ENCODE measurements at places on chromosomes 1 and 21.

GRCh38 chr1:59704716-59705115 lies 110.0 kb upstream of the HOOK1 start:
- no peak for DNase-seq

- DNase-seq: no peak
Measured at GRCh38 chr1:93322349-93322748, 23.4 kb upstream of the DR1 start.

DNA sequence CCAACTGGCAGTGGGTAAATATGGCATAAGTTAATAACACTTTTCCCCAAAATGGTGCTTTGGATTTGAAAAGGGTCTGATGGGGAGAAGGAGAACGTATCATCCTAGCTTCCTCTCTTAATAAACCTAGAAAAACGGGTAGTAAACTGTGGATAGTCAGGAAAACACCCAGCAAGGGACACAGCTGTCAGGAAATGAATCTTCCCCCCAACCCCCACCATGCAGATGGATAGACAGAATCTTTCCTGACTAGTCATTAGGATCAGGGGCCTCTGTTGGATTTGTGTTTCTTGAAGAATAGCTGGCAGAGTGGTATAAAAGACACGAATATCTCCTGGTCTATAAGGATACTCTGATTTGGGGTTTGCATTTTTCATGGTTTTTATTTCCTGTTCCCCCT lies 22.5 kb upstream of the LAX1 start:
- DNase-seq: peak; percentile 30

- peak; percentile 37 for DNase-seq
Measured at GRCh38 chr1:75996196-75996595, 64.0 kb upstream of the ASB17 start.

DNA sequence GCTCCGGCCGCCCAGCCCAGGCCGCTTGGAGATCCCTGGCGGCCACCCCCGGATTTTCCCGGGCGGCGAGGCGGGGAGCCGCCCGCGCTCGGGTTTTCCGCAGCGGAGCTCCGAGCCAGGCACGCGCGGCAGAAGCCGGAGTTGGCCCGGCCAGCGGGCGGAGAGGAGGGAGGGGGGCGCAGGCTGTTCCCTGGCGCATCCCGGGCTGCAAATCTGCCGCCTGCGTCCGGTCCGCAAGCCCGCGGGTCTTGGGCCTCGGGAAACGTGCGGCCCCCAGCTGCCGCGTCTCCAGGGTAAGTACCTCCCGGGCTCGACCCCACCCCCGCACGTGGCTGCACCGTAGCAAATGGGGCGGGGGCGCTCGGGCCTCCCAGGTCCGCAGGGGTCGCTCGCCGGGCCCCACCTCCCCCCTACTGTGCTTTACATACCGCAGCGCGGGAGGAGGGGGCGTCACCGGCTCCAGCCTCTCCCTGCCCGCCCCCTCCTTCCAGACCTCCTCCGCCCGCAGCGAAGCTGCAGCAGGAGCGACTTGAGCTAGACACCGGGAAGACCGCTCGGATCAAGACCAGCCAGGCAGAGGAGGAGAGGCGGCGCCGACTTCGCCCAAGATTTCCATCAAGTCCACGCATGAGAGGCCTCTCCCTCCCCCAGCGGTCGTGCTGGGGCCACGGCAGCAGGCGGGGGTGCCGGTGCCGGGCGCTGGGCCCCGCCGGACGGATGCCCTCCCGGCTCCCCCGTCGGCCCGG lies 1.6 kb downstream of the TMEM200B start:
- DNase-seq: peak; percentile 53

DNA sequence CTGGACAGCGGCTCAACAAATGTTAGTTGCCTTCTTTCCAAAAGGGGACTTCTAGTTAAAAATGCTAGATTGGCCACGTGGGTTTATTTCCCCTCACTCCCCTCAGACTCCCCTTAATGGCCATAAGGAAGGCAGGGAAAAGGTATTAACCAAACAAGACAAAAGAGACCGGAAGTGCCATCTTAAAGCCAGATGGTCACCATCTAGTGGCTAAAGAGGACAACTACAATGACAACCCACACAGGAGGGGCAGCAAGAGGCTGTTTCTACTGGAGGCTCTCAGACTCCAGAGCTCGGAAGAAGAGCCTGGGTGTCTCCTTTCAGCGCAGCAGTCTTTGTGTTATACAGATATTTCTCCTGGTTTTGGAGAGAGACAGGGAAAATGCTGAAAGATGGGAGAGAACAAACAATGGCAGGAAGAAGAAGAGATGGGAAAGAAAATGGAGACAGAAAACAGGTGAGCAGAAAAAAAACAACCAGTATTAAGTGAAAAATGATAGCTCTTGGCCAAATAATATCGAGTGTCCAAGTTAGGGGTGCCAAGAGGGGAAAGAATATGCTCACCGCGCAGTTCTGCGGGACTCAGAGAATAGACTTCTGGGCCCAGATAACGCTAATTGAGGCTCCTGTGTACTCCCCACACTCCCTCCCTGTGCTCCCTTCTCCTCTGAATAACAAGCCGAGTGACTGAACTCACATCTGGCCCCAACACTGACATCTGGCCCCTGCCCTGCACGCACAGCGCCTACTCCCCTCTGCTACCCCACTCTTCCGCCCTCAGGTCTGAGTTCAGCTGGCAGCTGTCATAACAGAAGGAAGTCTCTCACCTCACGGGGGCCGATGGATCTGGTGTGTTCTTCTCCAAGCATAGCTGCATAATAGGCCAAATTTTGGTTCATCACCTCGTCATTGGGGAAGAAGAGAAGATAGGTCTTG lies 9.6 kb downstream of the P3H1 start:
- DNase-seq: peak; percentile 75

GRCh38 chr21:34840693-34841092 lies 171.9 kb downstream of the CLIC6 start:
- no peak for DNase-seq

DNA sequence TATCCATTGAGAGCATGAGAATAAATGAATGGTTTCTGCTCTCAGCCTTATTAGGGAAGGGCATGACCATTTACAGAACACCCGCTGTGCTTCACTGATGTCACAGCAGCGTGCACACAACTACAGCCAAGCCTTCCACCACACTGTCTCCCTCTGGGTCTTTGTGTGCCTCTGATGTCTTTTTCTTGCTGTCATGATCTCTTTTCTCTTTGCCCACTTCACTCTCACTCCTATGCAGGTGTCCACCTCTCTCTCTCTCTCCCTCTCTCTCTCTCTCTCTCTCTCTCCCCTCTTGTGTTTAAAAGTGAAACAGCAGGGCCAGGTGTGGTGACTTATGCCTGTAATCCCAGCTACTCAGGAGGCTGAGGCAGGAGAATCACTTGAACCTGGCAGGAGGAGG lies 232.5 kb upstream of the JUN start:
- DNase-seq: peak; percentile 40

- DNase-seq: peak; percentile 70
Measured at GRCh38 chr1:108200687-108201051, 526 bp upstream of the SLC25A24 start.

- DNase-seq: peak; percentile 38
Measured at GRCh38 chr1:17441265-17441992, 2.0 kb upstream of the RCC2 start.

DNA sequence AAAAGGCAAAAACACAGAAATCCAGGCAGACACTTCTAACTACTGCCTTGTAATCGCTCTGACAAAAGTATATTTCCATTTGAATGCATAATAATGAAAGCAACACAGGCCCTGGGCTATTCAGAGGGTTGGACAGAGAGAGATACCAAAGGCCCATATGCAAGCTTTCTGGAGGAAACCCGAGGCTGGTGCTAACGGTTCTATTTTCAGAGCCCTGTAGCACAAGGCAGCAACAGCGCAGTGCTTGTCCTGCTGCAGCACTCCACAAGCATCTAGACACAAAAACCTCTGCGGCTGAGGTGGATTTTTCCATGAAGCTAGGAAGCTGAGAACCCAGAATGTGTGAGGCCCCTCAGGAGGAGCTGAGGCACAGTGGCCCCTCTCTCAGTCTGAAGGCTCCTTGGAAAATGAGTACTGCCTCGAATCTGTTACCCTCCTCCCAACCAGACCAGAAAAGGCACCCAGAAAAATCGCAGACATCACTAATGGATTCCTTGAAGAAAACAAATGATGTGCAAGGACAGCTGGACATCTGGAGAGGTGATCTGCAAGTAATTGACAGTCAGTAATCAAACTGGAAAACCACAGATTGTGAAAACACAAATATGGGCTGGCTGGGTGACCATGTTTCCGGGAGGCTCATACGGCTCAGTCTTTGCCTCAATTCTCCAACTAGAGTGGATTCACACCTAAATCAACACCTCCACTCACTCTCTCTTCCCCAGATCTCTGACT lies 54.0 kb downstream of the COLGALT2 start:
- peak; percentile 41 for DNase-seq

- DNase-seq: no peak
Measured at GRCh38 chr1:147272042-147272441, 29.6 kb downstream of the CHD1L start.

DNA sequence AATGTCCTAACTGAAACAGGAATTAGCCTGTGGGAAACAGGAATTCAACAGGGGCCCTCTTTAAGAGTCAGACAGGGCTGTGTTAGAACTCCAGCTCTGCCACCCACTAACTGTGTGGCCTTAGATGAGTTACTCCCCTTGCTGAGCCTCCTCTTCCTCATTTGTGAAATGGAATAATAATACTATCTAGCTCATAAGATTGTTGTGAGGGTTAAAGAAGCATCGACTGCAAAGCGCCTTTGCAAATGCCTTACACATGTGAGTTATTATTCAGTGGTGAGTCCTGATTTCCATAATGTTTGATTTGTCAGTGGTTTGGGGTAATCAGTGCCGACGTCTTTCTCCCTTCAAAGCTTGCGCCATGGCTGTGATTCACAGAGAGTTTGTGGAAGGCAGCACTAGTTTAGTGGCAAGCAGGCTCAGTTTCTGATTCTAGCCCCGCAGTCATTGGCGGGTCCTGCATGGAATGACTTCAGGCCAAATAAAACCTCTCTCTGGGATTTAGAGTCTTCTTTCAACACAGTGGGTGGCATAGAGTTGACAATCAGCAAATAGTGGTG lies 388.5 kb downstream of the PLPP3 start:
- DNase-seq: peak; percentile 72

DNA sequence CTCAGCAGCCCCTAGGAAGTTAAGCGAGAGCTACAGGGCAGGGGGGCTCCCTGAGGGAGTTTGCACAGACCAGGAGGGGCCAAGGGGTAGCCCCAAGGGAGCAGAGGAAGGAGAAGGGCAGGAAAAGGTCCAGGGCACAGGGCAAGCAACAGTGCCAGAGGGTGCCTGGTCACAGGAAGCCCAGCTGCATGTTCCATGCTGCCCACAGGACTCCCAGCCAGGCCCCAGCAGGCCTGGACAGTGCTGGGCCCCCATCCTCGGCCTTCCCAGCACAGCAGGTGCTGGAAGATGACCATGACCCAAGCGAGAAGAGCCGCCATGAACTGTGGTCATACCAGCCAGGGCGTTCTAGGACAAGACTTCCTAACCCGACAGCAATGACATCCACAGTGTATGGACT lies 11.0 kb downstream of the KLHL21 start:
- no peak for DNase-seq

GRCh38 chr1:157105988-157106812 lies 6.6 kb upstream of the ETV3L start:
- peak; percentile 92 for DNase-seq

DNA sequence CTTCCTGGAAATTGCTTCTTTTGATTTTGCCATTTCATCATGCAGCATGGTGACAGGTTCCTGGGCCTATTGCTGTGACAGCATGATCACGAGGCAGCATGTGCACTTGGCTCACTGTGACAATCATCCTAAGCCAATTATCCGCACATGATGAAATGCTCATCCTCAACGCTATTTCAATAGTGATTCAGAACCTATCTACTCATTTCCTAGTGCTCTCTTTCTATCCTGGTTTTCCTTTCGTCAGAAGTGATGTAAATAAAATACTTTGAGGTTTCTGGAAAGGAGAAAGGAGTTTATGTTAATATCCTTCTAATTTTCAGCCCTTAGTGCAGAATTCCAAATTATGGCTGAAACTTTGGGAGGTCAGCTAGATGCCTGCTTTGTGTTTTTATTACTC lies 110.6 kb upstream of the ADAMTS5 start:
- no peak for DNase-seq

DNA sequence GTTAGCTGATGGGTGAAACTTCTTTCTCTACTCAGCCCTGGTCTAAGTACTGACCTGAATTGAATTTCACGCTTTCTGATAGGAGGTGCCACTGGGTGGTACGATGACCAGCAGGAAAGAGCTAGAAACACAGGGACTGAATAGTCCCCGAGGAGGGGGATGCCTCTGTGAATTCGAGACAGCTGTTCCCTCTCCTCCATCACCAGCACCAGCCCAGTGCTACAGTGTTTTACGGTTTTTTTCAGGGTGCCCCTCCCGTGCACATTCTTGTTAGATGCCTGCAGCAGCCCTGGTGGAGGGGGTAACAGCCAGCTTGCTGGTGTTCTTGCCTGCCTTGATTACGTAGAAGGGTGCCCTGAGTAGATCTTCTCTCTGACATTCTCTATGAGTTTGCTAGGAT lies 7.1 kb downstream of the HUNK start:
- DNase-seq: no peak

DNA sequence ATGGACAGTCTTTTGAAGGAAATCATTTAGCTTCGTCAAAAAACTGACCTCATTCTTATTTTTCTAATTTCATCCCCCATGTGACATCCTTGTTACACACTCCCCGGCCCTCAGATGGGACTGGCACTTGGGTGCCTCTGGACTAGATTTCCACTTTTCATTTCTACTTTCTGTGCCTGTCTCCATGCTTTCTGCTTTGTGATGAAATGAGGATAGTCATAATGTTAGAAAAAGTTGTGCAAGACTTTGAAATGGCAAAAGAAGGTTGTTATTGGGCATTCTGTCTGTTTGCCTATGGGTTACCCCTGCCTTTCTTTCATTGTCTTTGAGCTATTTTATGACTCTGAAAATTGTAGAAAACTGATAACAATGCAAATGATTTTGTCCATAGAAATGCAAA lies 54.9 kb downstream of the MDM4 start:
- DNase-seq: no peak

DNA sequence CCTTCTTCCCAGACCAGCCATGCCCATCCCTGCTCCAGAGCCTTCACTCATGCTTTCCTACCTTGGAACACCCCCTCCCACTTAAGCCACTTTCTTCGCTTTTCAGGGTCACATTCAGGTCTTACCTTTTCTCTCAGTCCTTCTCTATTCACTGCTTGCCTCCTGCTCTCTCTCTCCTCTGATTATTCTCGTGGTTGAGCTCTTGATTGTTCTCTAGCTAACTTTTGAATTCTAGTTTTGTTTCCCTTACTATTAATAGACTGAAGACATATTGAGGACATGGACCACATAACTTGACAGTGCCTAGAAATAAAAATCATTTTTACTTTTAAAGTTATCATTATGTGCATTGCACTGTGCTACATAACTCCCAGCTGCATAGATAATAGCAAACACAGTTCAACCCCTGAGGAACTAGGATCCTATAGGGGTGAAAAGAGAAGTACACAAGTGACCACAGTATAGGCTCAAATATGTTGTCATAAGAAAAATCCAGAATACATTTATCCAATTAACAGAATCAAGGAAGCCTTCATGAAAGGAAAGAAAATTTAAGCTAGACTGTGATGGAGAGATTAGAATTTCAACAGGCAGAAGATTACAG lies 21.5 kb downstream of the INSL5 start:
- no peak for DNase-seq

GRCh38 chr1:61742620-61743430 lies 545 bp downstream of the PATJ start:
- DNase-seq: peak; percentile 77

- DNase-seq: no peak
Measured at GRCh38 chr1:47328992-47329391, 4.6 kb upstream of the CMPK1 start.
